ENCODE measurements at places on chromosomes 5 and 9.

DNA sequence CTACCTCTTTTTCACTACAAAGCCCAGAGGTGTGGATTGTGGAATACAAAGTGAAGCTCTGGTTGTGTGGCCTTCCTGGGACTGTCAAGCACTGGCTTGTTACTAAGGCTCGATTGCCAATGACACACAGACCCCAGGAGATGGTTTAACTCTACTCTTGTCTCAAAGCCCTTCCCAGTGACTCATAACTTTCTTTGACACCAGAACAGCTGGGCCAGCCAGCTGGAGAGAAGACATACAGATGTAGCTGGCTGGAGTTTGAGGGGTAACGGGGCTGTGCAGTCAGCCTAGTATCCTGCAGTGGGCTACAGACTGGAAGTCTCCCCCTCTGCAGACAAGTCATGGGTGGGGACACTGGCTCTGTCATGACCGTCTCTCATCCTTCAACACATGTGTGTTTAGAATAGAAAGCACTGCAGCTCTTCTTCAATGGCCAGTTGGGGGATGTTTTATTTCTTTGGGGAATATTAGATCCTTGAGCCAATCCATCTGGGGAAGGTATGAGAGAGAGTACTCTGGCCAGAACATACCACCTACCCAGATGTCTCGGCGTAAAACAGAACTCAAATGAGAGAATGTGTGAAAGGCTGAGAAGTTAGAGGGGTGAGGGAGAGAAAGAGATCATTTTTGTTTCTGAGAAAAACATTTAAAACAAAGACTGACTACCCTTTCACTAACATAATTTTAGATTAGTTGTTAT, 53.3 kb downstream of the SEMA6A start:
- DNase-seq = no peak

DNA sequence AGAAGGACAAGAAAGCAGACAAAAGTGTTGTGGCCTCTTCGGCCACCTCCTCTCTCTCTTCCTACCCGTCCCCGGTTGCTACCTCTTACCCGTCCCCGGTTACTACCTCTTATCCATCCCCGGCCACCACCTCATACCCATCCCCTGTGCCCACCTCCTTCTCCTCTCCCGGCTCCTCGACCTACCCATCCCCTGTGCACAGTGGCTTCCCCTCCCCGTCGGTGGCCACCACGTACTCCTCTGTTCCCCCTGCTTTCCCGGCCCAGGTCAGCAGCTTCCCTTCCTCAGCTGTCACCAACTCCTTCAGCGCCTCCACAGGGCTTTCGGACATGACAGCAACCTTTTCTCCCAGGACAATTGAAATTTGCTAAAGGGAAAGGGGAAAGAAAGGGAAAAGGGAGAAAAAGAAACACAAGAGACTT, 2.4 kb downstream of the EGR1 start:
- no peak for DNase-seq

- DNase-seq = no peak
Measured at GRCh38 chr5:122170620-122171019, 41.3 kb downstream of the ZNF474 start.

DNA sequence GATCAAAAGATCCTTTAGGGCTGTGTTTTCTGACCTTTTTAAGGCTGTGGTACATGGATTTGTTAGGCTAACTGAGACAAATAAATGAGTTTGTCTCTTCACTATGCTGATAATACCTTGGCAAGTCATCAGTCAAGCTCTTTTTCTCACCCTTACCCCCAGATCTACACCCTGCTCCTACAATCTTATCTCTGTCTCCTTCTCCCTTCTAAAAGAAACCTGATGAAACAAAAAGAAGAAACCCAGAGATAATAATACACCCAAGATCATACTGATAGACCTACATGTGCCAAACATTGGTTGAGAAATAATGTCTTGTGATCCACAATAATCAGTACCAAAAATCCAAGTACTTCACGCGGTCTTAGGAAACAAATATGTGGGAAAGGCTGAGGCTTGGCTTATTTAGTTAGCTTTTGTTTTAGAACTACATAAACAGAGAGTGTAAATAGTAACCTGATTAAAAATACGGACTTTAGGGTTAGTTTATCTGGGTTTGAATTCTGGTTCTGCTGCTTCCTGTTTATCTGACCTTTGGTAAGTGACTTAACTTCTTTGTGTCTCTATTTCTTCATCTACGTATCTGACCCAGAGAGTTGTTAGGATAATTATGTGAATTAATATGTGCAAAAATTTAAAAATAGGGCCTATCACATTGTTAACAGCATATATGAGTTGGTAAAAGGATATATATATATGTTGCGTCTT, 24.8 kb upstream of the PDCD1LG2 start:
- DNase-seq = no peak

DNA sequence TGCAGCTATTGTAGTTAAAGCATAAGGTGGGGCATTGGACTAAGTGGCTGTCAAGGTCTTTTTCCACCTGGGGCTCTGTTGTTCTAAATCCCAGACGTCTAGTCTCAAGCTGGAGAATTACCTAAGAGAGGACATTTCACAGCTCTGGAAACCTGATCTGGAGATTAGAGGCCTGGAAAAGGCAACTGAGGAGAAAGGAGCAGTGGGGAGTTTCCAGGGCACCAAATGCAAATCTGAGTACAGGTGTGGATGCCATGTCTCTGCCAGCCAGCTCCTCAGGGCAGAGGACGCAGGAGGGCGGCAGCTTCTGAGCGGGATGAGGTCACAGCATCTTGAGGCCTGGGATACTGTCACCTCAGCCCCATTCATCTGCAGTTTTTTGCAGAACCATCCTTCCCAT, 65.2 kb downstream of the PPARGC1B start:
- DNase-seq = no peak

- no peak for DNase-seq
Measured at GRCh38 chr5:139760066-139761056, 35.2 kb upstream of the PSD2 start.

- no peak for DNase-seq
Measured at GRCh38 chr5:168353216-168353957, 61.9 kb downstream of the WWC1 start.

- DNase-seq = no peak
Measured at GRCh38 chr5:6722015-6722414, 8.8 kb downstream of the TENT4A start.

DNA sequence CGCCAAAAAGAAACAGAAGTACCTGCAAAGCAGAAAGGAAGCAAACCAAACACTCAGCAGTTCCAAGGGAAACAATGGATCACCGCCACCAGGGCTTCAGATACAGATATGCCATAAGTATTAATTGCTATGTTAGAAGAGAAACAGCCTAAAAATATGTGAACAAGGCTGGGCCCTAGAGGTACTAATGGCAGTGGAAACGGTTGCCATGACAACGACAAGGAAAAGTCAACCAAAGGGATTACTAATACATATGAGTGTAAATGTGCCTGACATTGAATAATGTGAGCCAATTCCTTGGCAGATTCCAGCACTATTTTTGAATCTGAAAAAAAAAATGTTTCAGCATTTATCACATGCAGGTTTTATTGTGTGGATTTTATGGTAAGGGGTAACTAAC, 75.0 kb downstream of the CAVIN4 start:
- no peak for DNase-seq

GRCh38 chr9:137089232-137089947, 2.6 kb downstream of the MAN1B1 start:
- no peak for DNase-seq

- no peak for DNase-seq
Measured at GRCh38 chr5:57493034-57493433, 10.4 kb upstream of the ACTBL2 start.

- DNase-seq = no peak
Measured at GRCh38 chr9:112043423-112043822, 131.7 kb downstream of the SUSD1 start.

GRCh38 chr9:138116521-138116920, 238.9 kb downstream of the CACNA1B start:
- no peak for DNase-seq

Data from ascending aorta (tissue), 2 donors.